ENCODE measurements at places on chromosomes 7 and 10. TPM values are rescaled to one million over a fixed set of nuclear protein-coding genes. Genes with fewer than 3 reads are reported as not detected.
A peak's percentile ranks its signal among the peaks of the same experiment; 100 is the strongest.

DNA sequence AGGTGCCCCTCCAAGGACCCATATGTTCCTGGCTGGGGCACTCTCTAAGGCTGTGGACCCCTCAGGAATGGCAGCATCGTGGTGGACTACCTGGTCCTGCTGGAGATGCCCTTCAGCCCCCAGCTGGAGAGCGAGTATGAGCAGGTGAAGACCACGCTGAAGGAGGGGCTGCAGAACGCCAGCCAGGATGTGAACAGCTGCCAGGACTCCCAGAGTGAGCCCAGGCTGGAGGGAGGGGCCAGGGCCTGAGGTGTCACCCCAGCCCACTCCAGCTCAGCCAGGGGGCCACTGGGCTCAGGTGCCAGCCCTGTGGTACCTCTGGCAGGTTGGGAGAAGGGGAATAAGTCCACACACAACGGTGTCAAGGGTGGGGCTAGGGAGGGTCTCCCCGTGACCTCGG lies 4.7 kb upstream of the MUC12 start:
- DNase-seq, result no peak

DNA sequence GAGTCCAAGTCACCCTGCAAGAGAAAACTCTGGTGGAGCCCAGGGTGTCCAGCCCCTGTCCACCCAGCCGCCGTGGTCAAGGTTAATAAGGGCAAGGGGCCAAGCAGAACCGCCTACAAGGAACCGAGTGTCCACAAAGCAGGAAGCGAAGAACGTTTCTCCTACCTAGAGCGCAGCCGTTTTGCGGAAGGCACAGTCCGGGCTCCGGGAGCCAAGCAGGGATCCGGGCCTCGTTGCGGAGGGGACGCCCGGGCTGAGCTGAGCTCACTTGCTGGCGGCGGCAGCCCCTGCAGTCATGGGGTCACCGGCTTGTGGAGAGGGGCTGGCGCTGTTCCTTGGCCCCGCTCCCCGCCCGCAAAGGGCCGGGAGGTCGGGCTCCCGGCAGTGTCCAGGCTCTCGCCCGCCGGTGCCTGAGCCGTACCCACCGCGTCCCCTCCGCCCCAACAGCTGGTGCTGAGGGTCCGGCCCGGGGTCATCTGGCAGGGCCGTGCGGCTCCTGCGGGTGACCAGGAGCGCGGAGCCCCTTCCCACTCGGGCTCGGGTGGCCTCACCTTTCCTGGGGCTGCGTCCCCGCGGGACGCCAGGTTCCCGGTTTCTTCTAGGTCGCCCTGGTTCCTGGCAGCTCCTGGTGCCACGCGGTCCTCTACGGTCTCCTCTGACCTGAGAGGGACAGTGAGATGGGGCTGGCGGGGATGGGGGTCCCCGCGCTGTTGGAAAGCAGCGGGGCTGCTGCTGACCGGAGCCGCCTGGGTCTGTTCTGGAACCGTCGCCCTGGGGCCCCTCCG lies 14.0 kb upstream of the ZNF273 start:
- no peak for DNase-seq

DNA sequence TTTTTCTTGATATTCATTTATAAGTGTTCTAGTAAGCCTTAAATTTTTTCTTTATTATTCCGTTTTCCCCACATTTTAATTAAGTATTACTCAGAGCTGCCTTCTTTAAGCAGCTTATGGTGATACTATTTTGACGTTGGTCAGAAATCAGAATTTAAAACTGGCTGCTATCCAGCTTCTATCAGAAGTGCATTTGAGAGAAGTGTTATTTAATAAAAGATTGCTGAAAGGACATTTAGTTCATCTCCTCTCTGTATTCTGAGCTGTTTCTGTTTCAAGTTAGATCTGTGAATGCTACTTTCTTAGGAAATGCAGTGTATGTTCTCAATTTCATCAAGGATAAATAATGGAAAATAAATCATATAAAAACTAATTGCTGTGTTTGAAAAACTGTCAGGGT lies 17.4 kb downstream of the KLHL7 start:
- no peak for DNase-seq

DNA sequence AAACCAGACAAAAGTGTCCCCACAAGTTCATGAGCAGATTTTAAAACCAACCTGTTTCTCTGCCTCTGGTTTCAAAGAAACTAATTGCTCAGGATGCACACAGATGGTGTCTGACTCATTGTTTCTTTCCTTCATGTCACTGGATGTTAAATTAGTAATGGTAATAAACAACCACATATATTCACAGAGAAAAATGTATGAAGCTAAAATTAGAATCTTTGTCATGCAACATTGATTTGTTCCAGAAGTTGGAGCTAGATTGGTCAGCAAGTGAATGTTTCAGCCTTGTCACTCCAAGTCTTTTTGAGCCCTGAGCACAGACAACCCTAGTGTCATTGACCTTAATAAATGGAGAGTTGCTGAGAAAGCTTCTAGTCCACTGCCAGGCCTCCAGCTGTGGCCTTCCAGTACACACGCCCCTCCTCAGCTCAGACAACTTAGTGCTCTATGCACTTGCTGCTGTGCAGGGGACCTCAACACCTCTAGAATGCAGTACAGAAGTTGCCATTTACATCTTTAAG lies 175.9 kb downstream of the CCDC71L start:
- DNase-seq, result peak; percentile 93

DNA sequence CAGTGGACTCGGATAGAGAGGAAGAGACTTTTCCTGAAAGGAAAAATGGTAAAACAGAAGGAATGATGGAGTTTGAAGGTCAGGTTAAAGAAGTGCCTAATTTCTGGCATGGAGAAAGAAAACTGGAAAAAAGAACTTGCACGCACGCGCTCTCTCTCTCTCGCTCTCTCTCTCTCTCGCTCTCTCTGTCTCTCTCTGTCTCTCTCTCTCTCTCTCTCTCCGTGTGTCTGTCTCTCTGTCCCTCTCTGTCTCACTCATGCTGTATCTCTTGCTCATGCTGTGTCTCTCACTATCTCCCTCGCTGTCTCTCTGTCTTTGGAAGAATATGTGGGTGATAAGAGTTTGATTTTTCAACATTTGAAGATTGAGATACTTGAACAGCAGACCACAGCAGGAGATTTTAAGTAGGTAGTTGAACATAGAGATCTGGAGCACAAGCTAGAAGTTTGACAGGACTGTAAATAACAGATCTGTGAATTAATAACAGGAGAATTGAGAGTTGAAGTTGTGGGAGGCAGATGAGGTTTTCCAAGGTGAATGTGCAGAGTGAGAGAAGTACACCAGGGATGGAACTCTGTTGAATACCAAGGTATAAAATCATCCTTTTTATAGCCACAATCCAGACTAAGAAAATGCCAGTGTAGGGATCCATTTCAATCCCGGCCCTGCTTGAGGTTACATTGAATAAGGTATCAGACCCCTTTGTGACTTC lies 33.1 kb downstream of the ADD3 start:
- peak; percentile 53 for DNase-seq

- no peak for DNase-seq
Measured at GRCh38 chr7:151179287-151179860, 7.7 kb downstream of the ASB10 start.

GRCh38 chr7:134448356-134449229 lies 10.3 kb downstream of the AKR1B1 start:
- DNase-seq, result peak; percentile 80

DNA sequence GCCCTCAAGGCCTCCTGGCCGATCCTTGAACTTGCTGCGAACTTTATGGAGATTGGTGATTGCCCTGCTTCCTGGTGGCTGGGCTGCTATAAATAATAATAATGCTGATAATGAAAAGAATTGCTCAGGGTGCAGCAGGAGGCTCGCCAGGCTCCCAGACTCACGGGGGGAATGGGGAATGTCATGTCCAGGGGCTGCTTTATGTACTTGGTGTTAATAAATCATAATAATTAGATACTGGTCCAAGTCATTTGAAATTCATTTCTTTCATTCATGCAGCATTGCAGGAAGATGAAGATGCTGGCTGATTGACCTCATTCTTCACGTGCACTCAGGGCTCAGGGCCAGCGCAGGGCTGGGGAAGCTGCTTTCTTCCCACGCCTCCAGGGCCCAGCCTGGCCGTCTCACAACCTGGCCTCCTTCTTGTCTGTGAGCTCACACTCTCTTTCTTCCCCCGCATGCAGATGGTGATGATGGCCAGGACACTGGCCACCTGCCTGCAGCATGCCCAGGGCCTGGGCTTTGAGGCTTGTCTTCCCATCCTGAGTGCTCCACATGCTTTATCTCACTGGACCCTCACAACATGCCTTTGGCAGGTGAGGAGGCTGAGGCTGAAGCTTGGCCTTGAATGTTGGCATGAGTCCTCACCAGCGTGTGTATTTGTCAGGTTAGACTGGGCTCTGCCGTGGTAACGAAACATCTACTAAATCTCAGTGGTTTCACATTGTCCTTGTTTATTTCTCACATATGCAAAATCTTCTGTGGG lies 138.4 kb upstream of the TNS3 start:
- peak; percentile 78 for DNase-seq

- no peak for DNase-seq
Measured at GRCh38 chr10:72204296-72204695, 11.5 kb upstream of the ANAPC16 start.

DNA sequence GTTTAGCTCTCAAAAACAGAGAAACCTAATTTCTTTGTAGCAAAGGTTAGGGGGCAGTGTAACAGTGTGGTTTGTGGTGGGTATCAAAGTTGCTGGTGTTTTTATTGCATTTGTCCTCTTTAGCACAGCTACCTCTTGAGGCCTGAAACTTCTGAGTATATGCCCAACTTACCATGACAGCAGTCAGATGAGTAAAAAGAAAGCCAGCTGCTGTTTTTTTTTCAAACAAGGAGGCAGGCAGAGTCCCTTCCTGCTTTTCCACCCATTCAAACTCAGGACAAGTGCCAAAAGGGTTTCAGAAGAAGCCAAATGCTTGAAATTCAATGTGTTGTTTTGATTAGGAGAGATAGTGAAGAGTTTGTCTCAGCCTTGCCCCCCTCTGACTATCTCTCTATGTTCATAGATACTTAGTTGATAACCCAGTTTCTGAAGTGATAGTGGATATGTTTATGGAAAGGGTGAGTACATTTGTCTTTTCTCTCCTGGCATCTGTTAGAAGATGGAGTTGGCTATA lies 23.1 kb downstream of the GBF1 start:
- DNase-seq, result peak; percentile 37

- DNase-seq, result no peak
Measured at GRCh38 chr10:6423413-6424170, 156.5 kb downstream of the PRKCQ start.

DNA sequence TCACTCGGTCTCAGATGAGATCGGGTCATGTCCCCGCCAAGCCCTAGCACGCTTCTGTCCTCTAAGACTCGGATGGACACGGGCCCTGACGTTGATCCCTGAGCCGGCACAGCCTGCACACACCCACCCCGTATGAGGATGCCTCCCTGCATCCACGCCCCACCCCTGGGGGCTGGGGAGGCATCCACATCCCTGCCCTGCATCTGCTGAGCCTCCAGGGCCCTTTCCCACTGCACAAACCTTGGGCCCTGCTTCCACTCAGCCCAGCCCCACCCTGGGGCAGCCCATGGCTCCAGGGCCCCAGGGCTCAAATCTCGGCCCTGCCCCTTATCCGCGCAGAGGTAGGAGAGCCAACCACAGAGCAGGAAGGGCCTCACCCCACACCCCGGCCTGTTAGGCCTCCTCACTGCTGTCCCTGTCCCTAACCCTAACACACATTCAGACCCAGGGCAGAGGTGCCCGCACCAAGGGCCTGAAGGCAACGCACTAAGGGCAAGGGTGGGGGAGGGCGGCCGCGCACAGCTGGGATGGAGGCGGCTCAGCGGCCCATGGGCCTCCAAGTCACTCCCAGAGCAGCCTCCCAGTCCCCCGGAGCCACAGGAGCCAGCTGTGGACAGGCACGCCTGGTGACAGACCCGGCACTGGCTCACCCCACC lies 9.5 kb upstream of the MICALL2 start:
- DNase-seq, result no peak

DNA sequence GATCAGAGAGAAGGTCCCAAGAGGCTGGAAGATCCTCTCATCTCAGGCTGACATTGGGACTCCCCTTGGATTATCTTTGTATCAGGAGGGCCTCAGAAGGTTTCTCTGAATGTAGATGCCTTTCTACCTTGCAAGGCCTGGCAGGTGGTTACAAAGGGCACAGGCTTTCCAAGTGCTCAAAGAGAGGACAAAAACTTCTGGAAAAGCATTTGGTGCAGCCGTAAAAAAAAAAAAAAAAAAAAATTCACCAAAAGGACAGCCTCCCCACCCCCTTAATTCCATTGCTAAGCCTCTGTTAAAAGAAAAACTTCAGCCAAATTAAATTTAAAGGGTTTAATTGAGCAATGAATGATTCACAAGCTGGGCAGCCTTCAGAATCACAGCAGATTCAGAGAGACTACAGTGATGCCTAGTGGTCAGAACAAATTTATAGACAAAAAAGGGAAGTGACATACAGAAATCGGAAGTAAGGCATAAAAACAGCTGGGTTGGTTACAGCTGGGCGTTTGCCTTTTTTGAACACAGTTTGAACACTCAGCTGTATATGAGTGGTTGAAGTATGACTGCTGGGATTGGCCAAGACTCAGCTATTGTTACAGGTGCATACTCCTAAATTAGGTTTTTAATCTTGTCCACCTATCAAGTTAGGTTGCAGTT lies 42.5 kb upstream of the LRGUK start:
- no peak for DNase-seq

DNA sequence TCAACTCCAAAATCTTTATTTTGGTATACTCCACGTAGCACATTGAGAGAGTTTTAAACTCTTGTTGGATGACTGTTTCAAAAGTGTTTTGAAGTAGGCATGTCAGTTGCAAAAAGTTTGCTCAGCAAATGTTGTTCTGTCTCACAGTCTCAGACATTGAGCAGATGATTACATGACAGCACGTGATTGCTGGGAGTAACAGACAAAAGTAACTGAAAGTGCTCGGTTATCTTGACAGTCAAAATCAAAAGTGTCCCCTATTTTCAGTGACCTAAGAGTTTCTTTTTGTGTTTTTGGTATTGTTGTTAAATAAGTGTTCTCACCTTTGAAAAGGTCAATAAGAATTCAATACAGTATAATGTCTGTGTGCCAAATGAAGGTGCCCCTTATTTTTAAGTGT lies 84.3 kb downstream of the CFTR start:
- no peak for DNase-seq

DNA sequence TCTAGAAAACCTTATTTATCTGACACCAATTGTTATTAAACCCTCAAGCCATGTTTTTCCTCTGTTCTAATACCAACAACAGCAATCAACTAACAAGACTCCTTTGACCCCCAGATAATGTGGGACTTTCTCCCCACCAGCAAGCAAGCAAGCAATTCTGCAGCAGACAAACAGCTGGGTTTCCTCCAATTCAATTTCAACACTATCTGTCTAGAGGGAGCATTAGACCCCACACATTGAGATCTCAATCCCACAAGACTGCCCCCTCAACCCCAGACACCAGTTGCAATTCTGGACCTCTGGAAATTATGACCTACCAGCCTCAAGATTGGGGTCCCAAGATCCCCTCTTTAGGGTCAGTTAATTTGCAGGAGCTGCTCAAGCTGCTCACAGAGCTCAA lies 89.4 kb upstream of the TMEM26 start:
- no peak for DNase-seq

CALML5 gene
- not detected for total RNA-seq

EPO gene
- total RNA-seq, result not detected

PDE6C gene
- total RNA-seq, result not detected

ATP6V1F gene
- total RNA-seq, result 193 TPM

PON3 gene
- total RNA-seq, result not detected
